ENCODE measurements at places on chromosomes 2 and 18. TPM values are rescaled to one million over a fixed set of nuclear protein-coding genes. Genes with fewer than 3 reads are reported as not detected.

The RAB11FIP5 gene
- total RNA-seq = 19.6 TPM

The TMEM200C gene
- 0.38 TPM for total RNA-seq

The INPP4A gene
- total RNA-seq = 8.0 TPM

The MSH2 gene
- total RNA-seq = 14.4 TPM

The GAREM2 gene
- 1.4 TPM for total RNA-seq

The COL4A4 gene
- total RNA-seq = 0.40 TPM

The CAPN14 gene
- 130 TPM for total RNA-seq

The ST8SIA3 gene
- not detected for total RNA-seq

The BABAM2 gene
- 16.6 TPM for total RNA-seq

The ALPI gene
- not detected for total RNA-seq

The AQP12A gene
- total RNA-seq = not detected

The NT5DC4 gene
- total RNA-seq = not detected

The RELCH gene
- total RNA-seq = 74.4 TPM

GRCh38 chr2:172361360-172361759 lies 66.0 kb upstream of the ITGA6 start:
- no peak for DNase-seq

DNA sequence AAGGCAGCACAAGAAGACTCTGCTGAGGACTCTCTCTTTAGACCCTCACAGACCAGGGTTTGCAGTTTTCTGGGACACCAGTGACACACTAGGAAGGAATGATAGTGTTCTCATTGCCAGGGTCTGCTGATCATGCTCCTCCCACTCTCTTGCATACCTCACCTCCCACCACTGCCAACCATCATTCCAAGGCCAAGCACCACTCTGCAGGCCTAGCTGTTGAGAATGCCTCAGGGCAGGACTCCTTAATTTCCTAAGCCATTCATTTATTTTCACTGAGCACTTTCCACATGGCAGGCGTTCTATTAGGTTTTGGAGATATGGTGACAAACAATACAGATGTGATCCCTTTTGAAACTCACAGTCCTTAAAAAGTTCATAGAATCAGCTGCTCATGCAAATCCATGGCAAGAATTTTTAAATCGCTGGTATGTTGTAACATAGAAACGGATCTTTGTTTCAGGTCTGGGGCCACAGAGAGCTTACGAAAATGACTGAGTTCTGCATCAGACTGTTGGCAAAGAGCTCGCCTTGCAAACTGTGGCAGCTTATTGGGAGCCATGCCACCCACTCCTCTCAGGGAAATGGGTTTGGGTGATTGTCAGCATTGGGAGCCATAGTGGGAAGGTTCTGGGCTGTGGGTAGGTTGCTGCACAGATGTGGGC lies 78.5 kb downstream of the XDH start:
- DNase-seq = no peak

DNA sequence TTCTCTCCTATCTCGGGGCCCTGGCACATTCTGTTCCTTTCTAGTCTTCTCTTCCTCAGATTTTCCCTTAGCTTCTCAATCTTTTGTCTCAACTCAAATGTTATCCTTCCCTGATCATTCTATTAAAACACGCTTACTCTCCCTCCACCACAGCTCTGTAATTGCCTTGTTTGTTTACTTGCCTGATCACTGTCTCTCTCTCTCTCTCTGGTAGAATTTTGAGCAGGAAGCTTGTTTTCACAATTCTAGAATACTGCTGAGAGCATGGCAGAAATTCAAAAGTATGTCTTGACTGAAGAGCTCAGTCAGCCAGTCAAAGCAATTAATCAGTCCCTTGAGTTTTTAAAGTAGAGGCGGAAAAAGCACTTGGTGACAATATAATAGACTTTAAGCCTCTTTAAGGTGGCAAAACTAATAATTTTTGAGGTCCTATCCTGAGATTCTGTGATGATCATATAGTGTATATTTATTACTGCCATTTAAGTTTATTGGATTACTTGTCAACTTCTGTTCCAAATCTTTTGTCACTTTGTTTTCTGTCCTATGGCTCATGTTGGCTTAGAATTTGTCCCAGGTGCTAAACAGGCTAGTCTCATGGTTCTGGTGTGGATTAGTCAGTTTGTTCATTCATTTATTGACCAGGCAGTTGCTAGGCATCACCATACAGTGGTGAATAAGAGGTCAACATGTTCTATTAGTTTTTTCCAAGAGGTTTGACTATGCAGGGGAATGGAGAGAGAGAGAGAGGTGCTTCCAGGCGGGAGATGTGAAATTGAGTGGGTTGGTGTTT lies 2.3 kb downstream of the PSMD1 start:
- no peak for DNase-seq

GRCh38 chr2:225867071-225867470 lies 467.6 kb downstream of the NYAP2 start:
- no peak for DNase-seq

DNA sequence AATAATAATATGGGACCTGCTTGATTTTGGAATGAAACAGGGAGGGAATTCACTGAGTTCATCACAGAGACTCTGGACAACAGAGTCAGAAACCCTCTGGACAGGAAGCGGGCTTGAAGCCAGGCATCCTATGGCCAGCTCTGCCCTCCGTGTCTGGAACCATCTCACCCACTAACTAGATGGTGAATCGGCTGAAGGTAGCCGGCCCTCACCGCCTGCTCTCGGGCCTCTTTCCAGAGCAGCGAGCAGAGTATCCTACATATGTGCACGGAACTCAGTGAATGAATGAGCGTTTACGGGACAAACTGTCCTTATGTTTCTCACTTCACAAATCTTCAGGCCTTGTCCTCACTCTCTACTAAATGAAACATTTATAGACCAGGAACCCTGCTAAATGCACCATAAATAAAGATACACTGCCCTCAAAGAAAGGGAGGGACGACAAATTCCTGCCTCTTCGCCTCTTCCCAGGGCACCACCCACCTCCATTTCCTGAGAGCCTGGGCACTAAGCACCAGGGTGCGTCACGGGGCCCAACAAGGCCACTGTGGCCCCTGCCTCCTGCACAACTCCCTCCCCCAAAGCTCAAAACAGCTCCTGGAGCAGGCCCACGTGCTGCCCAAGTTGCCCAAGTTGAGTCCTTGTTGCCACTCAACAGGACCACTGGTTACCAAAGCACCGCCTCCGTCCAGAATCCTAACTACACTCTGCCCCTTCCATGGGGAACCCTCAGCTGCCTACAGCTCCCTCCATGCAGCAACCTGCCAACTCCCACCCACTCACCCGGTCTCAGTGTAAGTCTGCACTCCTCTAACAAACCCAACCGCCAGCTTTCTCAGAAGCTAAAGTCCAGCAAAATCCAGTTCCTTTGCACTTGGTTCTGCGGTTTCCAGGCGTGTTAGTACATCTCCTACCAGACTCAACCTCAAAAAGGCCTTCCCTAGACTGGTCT lies 1.7 kb downstream of the TBC1D8 start:
- DNase-seq = no peak

DNA sequence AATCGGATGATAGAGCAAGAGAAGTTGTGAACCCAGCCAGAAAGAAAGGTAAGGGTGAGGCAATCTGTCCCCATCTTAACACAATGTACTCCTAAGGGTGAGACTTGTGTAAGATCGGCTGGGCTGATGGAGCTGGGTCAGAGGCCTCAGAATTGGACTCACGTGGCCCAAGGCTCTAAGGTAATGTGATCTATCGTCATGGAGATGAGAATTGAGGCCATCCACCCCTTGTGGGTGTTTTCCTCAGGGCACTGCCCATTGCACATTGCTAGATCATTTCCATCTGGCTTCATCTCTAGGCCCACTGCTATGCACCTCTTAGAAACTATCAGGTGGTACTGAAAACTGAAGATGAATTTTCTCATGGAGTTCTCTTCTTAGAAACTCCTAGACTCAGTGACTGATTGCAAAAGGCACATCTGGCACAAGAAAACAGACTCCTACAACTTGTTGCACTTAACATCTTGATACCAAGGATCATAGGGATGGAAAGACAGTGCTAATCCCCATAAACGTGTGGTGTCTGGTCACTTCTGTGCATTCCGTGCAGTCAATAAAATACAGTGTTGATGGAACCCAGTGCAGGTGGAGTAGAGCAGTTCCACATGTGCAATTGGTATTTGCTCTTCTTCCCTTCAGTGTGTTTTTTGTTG lies 228.9 kb upstream of the FOSL2 start:
- DNase-seq = no peak

GRCh38 chr2:30040147-30040546 lies 106.7 kb upstream of the YPEL5 start:
- DNase-seq = no peak

GRCh38 chr2:241810307-241811200 lies 1.6 kb downstream of the NEU4 start:
- no peak for DNase-seq

- DNase-seq = peak; percentile 16
Observed at GRCh38 chr2:226835420-226835795, 446 bp upstream of the RHBDD1 start.

DNA sequence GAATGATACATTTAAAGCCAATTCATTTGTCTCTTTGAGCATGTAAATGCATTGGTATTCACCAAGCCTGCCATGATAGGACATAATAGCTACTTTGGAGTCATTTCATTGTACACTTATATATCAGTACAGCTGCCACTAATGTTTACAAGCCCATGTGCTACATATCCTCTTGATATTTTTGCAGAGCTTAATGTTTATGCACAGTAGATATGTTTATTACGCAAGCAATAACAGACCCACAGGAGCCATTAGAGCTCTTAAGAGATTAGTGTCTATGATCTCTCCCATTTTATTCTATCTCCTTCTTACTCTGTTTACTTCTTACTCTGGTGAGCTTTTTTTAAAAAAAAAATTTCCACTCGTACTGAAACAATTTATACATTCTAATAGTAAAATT lies 1132.1 kb upstream of the ZEB2 start:
- DNase-seq = no peak

DNA sequence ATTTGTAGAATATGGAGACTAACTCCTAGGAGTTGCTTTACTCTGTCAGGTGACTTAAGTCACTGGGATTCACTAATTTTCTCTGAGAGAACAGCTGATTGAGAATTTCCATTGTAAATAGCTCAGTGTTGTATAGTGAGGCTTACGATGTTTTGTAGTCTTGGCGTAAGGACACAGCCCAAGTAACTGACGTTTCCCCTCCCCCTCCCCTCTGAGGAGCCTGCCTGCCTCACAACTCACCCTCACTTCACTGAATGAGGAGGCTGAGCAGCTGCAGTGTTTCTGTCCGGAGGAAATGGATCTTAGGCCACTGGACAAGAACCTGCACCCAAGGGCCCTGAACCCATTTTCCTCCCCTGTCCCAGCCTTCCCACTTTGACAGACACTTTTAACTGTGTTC lies 264.6 kb downstream of the PHLPP1 start:
- no peak for DNase-seq

DNA sequence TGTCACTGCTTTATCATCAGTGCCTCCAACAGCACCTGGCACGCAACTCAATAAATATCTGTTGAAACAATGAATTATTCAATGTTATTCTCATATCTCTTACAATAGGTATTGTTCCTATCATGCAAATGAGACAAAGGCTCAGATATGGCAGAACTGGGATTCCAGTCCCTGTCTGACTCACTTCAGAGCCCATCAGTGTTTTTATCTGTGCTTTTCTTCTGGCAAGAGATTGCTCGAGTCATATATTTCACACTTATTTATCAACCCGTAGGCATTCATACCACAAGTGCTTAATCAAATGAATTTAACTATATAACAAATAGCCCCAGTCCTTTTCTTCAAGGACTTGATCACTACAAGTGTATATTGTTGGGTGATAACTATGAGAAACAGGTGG lies 76.4 kb upstream of the TSPYL6 start:
- DNase-seq = no peak

- no peak for DNase-seq
Observed at GRCh38 chr2:29047083-29047845, 27.1 kb downstream of the PCARE start.

GRCh38 chr2:222819722-222820333 lies 41.0 kb upstream of the ACSL3 start:
- DNase-seq = no peak

DNA sequence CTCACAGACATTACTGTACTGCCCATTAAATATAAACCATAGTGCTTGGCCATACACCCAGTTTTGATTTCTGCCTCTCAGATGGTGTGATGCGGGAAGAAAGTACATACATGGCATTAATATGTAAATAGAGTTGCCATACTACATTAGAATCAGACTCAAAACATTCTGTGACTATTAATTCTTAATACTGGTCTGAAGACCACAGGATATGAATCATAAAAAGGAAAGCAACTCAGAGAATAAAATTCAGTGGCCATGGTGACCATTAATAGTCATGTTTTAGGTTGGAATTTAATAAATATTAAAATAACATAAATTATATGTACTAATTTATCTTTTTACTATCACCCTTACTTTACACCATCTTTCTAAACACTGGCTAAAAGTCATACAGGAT lies 33.0 kb upstream of the WDR75 start:
- no peak for DNase-seq

GRCh38 chr2:1730015-1730927 lies 14.0 kb downstream of the PXDN start:
- DNase-seq = no peak

DNA sequence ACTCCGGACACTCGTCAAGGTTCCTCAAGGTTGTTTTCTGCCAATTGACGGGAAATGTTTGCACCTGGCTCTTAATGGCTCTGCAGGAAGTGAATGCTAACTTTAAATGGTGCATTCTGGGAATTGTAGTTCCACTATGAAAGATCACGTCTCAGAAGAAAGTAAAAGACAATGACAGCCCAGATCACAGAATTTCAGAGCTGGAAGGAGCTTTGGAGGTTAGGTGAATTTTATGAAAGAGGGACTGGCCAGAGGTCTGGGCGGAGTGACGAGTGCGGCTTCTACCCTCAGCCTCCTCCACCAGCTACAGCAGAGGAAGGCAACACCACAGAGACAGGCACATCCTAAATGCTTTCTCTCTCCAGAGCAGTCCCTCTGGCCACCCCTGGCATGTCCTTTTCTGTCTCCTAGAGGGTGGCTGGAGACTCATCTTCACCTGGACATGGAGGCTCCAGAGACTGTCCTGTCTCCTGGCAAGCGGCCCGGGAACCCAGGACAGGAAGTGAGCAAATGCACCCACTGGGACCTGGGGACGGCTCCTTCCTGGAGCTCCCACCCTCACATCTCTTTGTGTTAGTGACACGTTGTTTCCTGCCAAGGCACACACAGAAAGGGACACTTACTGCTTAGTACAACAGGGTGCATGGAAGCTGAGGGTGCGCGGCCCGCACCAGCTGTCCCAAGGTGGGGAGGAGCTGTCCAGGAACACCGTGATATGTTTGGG lies 19.4 kb downstream of the THAP4 start:
- DNase-seq = no peak

GRCh38 chr2:208545403-208546042 lies 138.9 kb downstream of the PTH2R start:
- DNase-seq = no peak
